ENCODE measurements at places on chromosomes 11 and 22.

- DNase-seq, result no peak
These were observed 679.9 kb downstream of the OPCML start for GRCh38 chr11:132852361-132852760.

DNA sequence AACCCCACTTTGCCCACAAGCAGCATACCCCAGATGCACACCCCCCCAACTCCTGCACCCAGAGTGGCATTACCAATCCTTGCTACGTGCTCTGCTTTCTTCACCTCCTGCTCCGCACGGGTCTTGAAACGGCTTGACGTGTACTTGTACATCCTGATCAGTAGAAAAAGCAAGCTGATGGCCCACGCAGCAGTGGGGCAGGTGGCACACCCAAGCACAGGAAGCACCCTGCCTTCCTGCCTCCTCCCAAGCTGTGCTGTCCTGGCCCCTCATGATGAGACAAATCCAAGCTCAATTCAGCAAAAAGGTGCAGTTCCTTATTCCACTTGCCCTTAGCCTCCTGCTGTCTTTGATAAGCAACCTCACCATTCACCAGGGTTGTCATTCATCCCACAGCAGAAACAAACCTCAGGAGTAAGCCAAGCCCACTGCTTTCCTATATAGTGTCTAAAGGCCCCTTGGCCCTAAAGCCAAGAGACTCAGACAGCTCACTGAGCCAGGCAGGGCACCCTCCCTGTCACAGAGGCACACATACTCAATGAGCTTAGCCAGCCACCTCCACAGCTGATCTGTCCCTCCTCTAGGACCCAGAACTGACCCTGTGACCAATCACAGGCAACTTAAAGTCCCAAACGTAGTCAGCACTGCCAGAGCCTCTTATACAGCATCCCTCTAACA lies 27.8 kb downstream of the MORC2 start:
- no peak for DNase-seq

GRCh38 chr11:47229161-47229560 lies 14.4 kb downstream of the DDB2 start:
- no peak for DNase-seq

GRCh38 chr22:43308060-43308830 lies 34.9 kb downstream of the SCUBE1 start:
- DNase-seq, result no peak

GRCh38 chr11:76792505-76793264 lies 9.5 kb downstream of the TSKU start:
- DNase-seq, result no peak

DNA sequence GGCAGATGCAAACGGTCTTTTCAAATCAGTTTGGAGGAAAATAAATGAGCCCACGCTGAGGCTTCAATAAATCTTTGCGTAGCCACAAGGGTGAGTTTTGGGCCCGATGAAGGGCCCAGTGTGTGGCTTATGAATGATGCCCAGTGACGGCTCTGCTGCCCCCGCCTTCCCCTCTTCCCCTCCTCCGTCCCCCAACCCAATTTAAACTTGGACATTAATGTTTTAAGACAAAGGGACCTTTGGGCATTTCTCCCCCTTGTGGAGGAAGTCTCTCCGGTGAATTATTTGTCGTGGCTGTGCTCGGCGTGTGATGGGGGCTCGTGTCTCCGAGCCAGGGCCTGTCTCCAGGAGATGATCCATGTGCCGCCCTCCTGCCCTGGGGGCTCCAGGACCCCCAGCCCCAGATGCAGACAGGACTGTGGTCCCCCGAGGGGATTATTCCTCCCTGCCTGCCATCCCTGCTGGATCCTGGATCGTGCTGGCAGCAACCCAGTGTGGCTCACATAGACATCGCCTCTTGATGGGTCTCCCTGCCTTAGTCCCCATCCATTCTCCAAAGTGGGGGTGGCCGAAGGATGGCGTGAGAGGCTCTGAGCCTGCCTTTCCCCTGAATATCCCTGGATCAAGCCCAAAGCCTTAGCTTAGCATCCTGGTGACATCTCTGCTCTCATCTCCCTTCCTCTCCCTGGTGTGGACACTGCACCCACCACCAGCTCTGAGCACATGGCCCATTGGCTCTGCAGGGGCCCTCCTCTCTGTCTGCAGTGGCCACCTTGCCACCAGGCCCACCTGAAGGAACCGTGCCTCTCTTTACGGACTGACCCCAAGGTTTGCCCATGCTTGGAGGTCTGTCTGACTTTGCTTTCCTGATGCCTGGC lies 56.4 kb downstream of the SMIM38 start:
- no peak for DNase-seq

GRCh38 chr11:6812390-6813005 lies 13.0 kb upstream of the OR6A2 start:
- DNase-seq, result no peak

- no peak for DNase-seq
These were observed 22.6 kb downstream of the ADAMTS15 start for GRCh38 chr11:130470832-130471706.

DNA sequence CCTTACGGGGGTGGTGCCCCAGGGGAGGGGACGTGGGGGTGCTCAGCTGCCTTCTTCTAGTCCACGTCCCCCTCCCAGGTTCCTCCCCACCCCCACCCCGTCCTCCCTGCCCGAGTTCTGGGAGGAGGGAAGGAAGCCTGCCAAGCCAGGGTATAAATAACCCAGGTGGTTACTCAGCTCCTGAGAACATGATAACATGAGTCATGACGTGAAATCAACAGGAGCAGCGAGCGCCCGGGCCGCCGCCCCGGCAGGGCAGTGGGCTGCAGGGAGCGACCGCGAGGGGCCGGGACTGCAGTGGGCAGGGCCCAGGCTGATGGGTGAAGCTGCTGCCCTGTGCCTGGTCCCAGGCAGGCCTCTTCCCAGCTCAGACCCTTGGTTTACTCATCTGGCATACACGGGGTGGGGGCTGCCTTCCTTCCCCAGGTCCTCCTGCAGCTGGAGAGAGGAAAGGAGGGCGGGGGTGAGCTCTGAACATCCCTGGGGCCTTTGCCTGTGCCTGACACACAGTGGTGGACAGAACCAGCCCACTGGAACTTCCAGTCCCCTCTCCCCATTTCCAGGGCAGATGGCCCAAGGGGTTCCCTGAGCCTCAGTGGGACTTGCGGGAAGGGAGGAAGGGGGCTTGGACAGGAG lies 8.8 kb upstream of the PDGFB start:
- DNase-seq, result no peak

- DNase-seq, result no peak
These were observed 34.8 kb downstream of the TSPAN18 start for GRCh38 chr11:44761551-44761961.
